ENCODE measurements at places on chromosomes 1 and 21.
A peak's percentile ranks its signal among the peaks of the same experiment; 100 is the strongest.

DNA sequence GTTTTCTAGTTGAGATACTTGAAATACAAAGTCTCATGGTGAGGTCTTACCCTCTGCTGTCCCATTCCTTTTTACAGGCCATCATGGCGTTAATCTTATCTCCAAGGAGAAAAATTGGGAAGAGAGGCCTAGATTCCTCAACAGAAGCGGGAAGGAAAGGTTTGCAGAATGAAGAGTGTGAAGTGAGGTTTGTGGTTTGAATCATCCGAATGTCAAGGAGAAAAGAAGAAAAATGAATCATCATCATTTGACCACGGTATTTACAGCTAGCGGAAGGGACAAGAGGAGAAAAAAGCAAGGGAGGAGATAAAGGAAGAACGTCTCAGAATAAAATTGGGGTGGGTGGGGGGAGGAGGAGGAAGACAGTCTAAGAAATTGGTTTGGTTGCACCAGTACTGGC is 935 bp upstream of the COG2 start:
- peak; percentile 12 for DNase-seq

- DNase-seq: no peak
These were observed 5.7 kb downstream of the NTRK1 start for GRCh38 chr1:156866249-156866909.

- no peak for DNase-seq
These were observed 5.1 kb upstream of the FYB2 start for GRCh38 chr1:56824271-56824670.

GRCh38 chr1:114702737-114703136 is 7.4 kb upstream of the AMPD1 start:
- no peak for DNase-seq

- DNase-seq: no peak
These were observed 26.5 kb downstream of the CXADR start for GRCh38 chr21:17539323-17539722.

DNA sequence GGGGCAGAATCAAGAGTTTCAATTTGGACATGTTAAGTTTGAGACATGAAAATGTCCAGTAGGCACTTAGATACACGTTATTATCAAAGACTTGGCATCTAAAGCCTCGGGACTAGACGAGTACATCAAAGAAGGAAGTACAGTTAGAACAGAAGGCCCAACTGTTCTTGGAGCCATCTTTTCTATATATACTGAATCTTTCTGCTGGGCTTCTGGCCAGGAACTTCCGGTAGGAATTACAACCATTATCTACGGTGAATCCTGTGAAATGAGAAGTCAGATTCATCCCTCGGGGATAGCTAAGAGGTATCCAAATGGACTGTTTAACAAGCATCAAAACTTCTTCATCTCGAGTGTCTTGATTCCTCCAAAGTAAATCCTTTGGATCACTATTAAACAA is 34.4 kb upstream of the NRDC start:
- DNase-seq: no peak

GRCh38 chr1:221013691-221014660 is 134.7 kb downstream of the HLX start:
- no peak for DNase-seq

- DNase-seq: no peak
These were observed 358.2 kb downstream of the ADGRL2 start for GRCh38 chr1:82158981-82159380.

All from H54 (cell line).